ENCODE measurements at places on chromosomes 12 and 14.

DNA sequence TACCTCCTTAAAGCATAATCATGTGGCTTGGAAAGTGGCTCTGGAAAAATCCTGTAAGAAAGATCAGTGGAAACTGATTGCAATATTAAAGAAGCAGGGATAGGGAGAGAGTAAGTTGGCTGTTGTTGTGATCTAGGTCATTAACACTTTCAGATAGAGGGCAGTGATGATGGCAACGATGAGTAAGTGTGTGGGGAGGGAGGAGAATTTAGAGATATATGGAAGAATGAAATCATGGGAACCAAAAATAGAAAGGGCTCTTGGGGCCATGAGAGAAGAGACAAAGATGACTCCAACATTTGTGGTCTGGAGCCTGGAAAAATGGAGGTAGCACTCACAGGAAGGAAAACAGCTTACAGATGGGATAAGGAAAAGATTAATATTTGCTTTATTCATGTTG lies 23.3 kb downstream of the SNRPF start:
- DNase-seq, result no peak

- DNase-seq, result no peak
These were observed 219.2 kb upstream of the SSTR1 start for GRCh38 chr14:37988472-37988871.

DNA sequence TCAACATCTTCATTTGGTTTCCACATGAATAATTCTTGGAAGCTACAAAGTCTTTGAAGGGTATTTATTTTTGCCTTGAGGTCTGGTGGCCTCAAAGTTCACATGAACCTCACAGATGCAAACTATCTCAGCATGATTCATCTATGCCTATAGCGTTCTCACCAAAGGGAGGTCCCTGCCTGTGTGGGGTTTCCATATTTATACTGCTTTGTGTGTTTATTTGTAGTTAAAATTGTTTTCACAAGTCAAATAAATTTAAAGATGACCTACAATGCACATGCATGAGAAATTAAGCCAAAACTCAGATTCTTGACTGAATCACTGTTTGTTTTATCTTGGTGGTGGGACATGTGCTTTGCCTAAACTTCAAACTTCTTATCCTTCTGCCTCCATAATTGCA lies 176.7 kb downstream of the PPM1H start:
- no peak for DNase-seq

DNA sequence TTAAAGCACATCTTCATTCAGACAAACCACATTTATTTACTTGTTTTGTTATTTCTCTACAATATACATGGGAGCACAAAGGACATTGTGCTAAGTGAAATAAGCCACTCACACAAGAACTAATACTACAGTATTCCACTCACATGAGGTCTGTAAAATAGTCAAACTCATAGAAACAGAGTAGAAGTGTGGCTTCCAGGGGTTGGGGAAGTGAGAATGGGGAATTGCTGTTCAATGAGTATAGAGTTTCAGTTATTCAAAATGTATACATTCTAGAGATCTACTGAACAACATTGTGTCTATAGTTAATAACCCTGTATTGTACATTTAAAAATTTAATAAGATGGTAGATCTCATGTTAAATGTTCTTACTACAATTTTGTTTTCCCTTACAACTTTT lies 88.8 kb downstream of the ATXN7L3B start:
- no peak for DNase-seq

GRCh38 chr14:26867171-26867757 lies 269.4 kb upstream of the NOVA1 start:
- DNase-seq, result no peak

DNA sequence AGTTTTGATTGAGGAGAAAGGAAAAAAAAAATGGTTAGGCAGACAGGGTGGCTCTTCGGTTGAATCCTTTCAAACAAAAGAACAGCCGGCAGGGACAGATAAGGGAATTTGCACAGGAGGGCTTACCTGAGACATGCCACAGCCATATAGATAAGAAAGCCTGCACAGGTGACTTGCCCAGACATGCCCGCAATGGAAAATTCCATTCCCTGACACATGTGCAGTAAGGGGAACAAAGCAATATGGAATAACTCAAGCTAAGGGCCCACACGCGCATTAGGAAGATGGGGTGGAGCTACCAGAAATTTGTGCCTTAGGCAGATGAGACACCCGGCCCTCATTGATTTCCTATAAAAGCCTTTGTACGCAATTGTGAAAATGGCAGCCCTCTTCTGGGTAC lies 86.7 kb downstream of the TMEM260 start:
- no peak for DNase-seq

DNA sequence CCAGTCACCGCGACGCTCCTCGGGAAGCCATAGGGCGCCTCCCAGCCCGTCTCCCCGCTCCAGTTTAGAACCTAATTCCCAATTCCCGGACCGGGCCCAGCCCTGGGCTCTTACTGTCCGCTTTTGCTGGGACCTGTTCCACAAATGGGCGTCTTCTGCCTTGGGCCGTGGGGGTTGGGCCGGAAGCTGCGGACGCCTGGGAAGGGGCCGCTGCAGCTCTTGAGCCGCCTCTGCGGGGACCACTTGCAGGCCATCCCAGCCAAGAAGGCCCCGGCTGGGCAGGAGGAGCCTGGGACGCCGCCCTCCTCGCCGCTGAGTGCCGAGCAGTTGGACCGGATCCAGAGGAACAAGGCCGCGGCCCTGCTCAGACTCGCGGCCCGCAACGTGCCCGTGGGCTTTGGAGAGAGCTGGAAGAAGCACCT lies 797 bp downstream of the UNG start:
- DNase-seq, result peak; percentile 27

DNA sequence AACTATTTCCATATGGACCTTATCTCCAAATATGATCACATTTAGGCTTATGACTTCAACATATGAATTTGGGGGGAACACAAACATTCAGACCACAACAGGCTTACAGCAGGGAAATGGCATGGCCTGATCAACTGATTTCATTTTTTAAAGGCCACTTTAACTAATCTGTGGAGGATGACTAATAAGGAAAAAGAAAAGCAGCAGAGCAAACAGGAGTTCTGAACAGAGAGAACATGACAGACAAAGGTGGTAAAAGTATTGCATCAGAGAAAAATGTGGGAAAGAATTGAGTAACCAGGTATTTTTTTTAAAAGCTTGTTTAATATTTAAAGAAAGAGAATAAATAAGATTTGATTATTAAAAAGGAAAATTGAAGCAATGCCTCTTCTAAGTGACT lies 366.1 kb upstream of the TMPO start:
- no peak for DNase-seq

Measured in H54 (cell line).